ENCODE measurements at places on chromosomes 11 and 22.

DNA sequence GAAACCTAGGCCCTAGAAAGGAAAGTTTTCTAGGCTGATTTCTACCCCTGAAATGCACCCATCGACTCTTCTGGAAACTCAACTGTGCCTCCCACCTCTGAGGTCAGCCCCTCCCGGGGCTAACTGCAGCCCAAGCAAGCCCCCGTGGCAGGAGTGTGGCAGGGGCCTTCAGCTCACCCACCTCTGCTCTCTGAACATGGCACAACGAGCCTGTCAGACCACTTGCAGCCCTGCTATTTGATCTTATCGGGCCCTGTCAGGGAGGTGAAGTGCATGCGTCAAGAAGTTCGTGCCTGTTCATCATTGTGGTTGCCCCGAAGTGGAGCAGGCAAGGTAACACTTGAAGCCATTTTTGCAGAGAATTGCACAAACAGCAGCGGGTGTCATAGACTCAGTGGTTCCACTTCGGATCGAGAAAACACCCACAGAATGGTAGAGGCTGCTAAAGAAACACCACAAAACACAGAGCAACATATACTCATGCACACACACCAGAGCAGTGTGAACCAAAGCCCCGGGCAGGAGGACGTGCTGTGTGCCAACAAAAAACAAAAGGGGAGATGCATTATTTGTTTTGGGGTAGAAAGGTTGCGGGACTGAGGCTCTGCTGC lies 262.7 kb downstream of the ETS1 start:
- no peak for DNase-seq

GRCh38 chr11:103228807-103229206 lies 119.6 kb downstream of the DYNC2H1 start:
- DNase-seq = no peak

DNA sequence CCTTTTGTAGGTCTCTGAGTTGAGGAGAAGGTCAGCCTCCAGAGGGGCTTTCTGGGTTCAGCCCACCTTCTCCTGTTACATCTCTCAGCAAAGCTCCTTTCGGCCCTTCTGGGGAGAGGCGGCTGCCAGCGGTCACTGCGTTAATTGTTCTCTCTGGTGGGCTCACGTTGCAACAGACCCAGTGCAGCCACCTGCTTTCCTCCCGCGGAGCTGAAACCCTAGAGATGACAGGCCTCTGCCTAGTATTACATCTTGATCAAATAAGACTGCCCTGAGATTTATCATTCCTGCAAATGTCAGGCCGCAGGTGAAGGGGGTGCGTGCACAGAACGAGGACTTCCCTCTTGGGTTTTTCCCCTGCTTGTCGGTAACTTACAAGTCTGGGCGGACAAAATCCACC lies 43.2 kb upstream of the CREB3L1 start:
- no peak for DNase-seq

GRCh38 chr22:39525658-39525975 lies 5.3 kb downstream of the ATF4 start:
- DNase-seq = no peak

GRCh38 chr22:39353346-39353745 lies 3.6 kb downstream of the SYNGR1 start:
- DNase-seq = no peak

GRCh38 chr11:106706355-106706754 lies 311.9 kb downstream of the GUCY1A2 start:
- DNase-seq = no peak

- no peak for DNase-seq
These were observed 488.2 kb upstream of the API5 start for GRCh38 chr11:42823546-42823945.

- DNase-seq = no peak
These were observed 274.6 kb downstream of the BRD1 start for GRCh38 chr22:49553076-49553475.

GRCh38 chr11:18452927-18453326 lies 2.7 kb upstream of the LDHAL6A start:
- DNase-seq = no peak

- DNase-seq = no peak
These were observed 17.9 kb upstream of the B4GALNT4 start for GRCh38 chr11:351411-351810.

GRCh38 chr11:92227230-92227814 lies 2.7 kb downstream of the FAT3 start:
- DNase-seq = no peak

GRCh38 chr11:92347454-92347853 lies 122.8 kb downstream of the FAT3 start:
- DNase-seq = no peak

DNA sequence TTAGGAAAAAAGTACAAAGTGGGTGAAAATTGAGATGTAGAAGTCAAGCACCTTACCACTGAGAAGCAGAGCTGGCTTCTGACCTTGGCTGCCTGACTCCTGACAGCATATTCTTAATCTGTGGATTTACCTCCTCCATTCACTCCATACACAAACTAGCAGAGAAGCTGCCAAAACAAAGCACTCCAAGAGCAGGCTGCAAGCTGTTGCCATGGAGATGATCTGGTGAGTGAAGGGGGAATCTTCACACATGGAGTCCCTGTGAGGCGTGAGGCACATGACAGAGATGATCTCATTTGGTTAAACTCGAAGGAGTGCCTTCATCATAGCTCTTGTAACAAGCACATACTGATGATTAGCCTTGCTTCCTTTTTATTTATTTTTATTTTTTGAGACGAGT lies 16.1 kb downstream of the COMMD9 start:
- no peak for DNase-seq

- DNase-seq = no peak
These were observed 149.7 kb downstream of the LRRC4C start for GRCh38 chr11:41309716-41310115.

- DNase-seq = no peak
These were observed 530 bp downstream of the BBS1 start for GRCh38 chr11:66510990-66511339.

DNA sequence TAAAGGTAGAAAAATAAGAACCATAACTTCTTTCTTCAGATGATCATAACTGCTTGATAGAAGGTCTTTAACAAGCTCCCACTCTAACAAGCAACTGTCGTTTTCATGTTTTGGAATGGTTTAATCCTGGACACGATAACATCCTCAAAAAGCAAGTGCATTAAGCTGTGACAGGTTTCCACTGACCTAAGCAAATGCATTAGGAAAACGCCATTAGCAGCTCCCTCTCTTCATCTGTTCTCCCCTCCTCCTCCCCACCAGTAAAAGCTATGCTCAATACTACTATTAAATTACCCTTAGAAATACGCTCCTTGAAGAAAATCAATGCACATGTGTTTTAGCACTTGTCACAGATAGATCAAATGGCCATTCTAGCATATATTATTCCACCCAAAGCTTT lies 729.4 kb downstream of the OPCML start:
- DNase-seq = no peak

GRCh38 chr11:6443269-6444003 lies 2.6 kb upstream of the HPX start:
- peak; percentile 67 for DNase-seq

- DNase-seq = no peak
These were observed 6.7 kb downstream of the GDPD5 start for GRCh38 chr11:75518771-75519653.

Data from HuH-7.5 (cell line).